ENCODE measurements at places on chromosomes 2 and 18.

DNA sequence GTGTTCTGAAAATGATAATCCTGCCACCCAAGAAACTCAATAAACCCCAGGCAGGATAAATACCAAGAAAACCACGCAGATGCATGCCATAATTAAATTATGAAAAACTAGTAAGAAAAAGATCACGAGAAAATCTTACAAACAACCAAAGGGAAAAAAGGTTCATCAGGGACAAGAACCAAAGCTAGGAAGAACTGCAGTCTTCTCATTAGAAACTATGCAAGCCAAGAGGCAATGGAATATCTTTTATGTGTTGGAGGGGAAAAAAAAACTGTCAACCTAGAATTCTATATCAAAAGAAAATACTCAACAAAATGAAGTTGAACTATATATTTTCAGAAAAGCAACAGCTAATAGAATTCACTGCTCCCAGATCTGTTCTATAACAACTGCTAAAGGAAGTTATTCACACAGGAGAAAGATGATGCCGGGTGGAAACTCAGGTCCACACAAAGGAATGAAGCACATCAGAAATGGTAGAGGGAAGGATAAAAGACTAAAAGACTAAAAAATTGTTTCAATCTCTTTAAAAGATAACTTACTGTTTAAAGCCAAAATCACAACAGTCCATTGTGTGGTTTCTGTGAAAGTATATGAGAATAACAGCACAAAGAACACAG is 55.0 kb downstream of the NDUFA10 start:
- no peak for DNase-seq

- DNase-seq, result peak; percentile 33
Measured at GRCh38 chr2:236507393-236508085, 62.1 kb upstream of the ACKR3 start.

- no peak for DNase-seq
Measured at GRCh38 chr2:28802975-28803429, 7.6 kb upstream of the SPDYA start.

DNA sequence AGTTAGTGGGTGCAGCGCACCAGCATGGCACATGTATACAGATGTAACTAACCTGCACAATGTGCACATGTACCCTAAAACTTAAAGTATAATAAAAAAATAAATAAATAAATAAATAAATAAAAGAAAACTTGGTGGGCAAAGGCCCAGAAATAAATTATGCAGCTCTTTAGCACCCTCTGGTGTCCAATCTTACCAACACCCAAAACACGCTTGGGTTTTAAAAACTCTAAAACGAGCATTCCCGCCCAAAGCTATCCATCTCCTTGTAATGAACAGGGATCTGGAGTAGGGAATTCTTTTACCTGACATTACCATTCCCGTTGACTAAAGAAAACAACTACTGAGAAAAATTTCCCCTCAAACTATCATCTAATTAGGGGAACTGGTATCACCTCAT is 2005.9 kb upstream of the CELF4 start:
- DNase-seq, result no peak

- no peak for DNase-seq
Measured at GRCh38 chr2:238713198-238713826, 134.6 kb upstream of the TWIST2 start.

DNA sequence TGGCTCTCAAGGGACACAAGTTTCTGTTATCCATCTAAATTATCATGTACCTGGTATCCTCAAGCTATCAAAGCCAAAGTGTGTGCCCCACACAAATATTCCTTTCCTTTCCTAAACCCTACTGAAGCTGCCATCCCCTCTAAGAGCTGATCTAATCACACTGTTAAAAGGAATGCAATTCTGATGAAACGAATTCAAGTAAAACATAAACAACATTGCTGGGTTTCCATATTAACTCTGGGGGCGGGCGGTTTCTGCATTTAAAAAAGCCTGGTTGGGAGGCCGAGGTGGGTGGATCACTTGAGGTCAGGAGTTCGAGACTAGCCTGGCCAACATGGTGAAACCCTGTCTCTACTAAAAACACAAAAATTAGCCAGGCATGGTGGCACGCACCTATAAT is 41.9 kb upstream of the PCBP1 start:
- DNase-seq, result no peak

DNA sequence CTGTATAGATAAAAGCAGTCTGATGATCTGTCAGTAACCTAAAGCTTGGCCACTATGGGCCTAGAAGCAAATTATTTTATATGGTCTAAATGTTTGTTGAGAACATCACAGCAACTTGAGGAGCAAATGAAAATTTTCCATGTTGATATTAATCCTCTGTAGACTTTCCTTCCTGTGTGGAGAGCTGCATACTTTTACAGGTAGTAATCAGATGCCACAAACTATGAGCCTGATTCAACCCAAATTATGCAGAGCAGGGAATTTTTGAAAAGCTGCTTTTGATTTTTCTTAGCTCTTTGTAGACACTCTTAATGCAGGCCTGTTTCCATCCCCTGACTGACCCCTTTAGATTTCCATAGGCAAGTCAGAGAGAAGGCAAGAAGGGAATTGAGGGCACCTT is 17.3 kb downstream of the PAX3 start:
- no peak for DNase-seq

- DNase-seq, result no peak
Measured at GRCh38 chr18:34694591-34695165, 15.4 kb upstream of the DTNA start.

DNA sequence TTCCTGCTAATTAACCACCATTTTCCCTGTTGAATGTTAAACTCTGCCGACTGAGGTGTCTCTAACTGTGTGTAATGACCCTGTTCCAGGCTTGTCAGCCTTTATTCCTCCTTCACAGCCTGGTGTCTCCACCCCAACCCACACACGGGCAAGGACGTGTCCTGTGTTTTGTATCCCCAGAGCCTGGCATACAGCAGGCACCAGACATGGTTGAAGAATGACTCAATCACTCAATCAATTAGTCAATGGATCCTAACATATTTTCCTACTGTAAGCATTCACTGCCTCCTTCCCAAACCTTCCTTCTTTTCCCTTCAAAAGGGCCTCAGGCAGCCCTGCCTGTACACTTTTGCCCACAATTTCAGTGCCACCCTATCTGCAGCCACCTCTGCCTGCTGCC is 2.7 kb upstream of the TNS1 start:
- DNase-seq, result no peak

GRCh38 chr18:31042084-31042405 is 497 bp downstream of the DSC3 start:
- no peak for DNase-seq

DNA sequence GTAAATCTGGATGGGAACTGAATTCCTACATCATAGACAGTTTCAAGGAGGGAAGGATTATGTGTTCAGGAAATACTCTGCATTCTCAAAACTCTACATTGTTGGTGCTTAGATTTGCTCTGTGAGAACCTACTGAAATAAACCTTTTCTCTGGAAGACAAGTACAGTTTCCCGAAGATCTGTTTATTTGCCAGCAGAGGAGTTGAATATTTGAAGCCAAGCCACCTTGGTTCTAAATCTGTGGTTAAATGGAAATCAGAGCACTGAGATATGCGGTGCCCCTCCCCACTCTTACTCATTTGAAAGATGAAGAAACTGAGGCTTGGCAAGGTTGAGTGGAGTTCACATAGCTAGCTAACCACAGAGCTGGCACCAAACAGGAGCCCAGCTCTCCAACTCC is 146.3 kb upstream of the CTAGE1 start:
- no peak for DNase-seq

DNA sequence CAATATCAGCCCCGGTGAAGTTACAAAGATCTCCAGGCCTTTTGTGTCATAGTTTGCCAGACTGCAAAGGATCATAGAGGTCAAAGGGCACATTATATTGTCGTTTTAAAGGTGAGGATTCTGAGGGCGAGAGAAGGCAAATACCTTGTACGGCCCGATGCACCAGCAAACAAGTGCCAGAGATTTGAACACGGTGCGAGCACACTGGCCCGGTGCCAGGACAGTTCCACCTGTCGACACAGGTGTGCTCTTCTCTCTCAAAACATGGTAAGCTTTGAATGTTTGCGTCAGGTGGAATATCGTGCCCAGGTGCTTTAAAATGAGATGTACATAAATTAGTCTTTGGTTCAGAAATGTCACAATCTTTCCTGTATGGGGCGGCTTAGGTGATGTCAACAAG is 776.1 kb upstream of the ID2 start:
- no peak for DNase-seq

DNA sequence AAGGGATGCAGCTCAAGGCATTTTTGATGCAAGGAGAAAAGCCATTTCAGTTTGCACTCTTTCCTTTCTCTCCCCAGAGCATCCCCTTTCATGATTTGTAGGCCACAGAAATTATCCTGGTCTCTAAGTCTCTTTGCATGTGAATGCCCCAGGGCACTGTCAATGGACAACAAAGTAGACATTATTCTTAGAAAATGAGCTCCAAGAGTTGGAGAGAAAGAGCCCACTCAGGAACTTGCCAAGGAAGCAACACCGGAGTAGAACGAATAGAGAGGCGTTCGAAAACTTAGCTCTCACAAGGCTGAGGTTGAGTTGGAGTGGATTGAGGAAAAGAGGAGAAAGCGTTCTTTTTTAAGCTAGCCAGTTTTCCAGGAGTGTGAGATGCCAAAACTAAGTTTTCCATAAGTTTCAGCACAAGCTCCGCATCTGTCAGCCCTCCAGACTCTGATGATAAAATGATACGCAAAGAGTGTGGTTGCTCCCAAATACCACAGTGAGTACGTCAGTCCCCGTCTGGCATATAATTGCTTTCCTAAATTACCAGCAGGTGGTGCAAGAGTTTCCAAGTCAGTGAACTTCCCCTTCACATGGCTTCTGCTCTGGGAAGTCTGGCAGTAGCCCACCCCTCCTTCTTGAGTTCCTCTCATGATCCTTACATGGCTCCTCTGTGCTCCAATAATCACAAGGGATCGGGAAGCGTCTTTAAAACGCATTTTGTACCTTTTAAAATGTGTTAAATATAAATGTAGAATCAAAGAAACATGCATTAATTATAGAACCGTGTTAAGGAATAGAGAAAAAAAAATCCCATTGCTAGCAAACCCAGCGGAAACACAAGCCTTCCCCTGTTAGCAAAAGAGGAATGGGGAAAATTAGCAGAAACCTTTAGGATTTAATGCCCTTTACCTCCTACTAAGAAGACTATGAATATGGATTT is 1060.6 kb upstream of the FANCL start:
- DNase-seq, result no peak

DNA sequence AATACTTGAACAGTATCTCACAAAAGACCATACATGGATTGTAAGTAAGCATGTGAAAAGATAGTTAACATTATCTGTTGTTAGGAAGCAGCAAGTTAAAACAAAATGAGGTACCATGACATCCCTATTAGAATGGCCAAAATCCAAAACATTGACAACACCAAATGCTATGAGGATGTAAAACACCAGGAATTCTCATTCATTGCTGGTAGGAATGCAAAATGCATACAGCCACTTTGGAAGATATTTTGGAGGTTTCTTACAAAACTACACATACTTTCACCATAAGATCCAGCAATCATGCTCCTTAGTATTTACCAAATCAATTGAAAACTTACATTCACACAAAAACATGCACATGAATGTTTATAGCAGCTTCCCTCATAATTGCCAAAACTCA is 30.9 kb upstream of the ICOS start:
- no peak for DNase-seq

DNA sequence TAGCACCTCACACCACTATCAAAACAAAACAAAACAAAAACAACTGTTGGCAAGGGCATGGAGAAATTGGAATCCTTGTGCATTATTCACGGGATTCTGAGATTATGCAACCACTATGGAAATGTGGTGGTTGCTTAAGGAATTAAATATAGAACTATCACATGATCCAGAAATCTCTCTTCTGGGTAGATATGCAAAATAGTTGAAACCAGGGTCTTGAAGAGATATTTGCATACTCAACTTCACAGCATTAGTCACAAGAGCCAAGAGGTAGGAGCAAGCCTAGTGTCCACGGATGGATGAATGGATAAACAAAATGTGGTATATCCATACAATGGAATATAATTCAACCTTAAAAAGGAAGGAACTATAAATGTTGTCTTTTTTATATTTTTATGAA is 7.0 kb downstream of the TMEM131 start:
- no peak for DNase-seq

DNA sequence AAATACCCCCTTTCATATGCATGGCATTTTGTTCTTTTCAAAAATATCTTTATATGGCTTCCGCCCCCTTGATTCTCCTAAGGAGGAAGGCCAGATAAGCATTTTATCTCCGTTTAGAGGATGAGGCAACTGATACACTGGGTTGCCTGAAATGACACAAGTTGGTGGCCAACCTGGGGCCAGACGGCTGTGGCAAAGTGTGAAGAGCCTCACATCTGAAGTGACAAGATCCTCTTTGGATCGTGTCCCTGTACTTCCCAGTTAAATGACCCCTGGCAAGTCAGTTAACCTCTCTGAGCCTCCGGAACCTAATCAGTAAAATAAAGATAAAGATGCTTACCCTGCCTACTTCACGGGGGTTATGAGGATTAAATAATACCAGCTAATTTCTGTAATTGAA is 4.6 kb downstream of the SETBP1 start:
- no peak for DNase-seq

GRCh38 chr2:151827564-151828142 is 568 bp downstream of the ARL5A start:
- DNase-seq, result peak; percentile 5

DNA sequence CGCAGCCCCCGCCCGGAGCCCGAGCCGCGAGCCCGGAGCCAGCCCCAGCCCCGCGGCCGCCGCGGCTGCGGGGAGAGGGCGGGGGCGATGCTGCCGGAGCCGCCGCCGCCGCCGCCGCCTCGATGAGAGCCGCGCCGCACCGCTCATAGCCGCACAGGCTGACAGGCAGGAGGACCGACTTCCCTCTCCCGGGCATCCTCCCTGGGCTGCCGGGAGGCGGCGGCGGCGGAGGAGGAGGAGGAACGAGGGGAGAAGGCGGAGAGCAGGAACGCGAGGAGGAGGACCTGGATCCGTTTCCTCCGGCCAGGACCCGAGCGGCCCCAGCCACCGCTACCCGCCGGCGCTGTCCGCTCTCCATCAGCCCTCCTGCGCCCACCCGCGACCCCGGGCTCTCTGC is 370 bp downstream of the KLHL29 start:
- no peak for DNase-seq

GRCh38 chr2:176392744-176393414 is 123.6 kb downstream of the MTX2 start:
- no peak for DNase-seq

DNA sequence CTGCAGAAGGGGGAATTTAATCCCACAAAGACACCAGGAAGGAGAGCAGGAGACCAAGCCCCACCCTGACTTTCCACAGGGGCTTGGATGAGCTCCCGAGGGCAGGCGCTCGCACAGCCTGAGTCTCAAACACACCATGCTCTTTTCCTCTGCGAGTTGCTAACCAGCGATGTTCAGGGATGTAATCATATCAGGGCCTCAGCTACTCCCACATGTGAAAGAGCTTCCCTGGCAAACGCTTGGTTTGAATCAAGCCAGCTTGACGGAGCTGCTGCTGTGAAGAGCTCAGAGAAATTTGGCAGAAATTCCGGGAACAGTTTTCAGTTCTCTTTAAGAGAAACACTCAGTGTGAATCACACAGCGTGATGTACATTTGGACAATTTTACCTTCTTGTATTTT is 385.8 kb downstream of the GALR1 start:
- no peak for DNase-seq

- DNase-seq, result no peak
Measured at GRCh38 chr2:239770246-239770639, 254.9 kb downstream of the NDUFA10 start.

Data from activated T-helper 1 cell treated with Interleukin-2 at 50 U/mL for 16 hours (primary cell).